Neural crest cell (in vitro differentiated cells): ENCODE measurements at places on chromosomes 4 and X.
A peak's percentile ranks its signal among the peaks of the same experiment; 100 is the strongest.

GRCh38 chr4:124262211-124263179 lies 450.0 kb downstream of the ANKRD50 start:
- DNase-seq: peak; percentile 62

DNA sequence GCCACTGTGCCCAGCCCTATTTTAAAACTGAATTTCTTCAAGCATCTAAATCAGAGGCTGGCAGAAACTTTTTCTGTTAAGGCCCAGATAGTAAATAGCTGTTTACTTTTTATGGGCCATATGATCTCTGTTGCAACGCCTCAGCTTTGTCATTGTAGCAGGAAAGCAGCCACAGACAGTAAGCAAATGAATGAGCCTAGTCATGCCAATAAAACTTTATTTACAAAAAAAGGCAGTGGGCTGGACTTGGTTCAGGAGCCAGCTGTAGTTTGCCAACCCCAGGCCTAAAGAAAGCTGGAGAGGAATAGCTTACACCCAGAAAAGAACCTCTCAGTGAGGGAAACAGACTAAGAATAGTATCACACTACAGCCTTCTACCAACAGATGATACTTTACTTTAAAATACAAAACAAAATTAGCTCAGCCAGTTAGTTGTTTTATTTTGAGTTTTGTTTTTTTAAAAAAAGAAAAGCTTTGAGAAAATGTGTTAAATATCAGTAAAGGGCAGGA lies 25.5 kb downstream of the CHST7 start:
- no peak for DNase-seq

DNA sequence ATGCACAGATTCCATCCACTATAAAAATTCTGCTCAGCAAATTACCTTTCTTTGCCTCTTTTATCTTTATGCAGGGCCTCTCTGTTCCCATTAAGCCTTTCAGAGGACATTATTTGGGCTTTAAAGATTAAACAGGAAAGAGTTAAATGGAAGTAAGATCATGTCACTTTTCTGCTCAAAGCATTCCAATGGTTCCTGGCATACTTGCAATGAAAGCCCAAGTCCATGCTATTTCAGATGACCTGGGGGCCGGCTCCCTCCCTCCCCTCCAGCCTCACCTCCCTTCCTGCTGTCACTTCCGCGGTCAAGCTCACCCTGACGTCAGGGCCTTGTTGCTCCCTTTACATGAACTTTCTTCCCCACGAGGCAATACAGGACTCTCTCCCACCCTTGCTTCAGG lies 125.5 kb downstream of the C4orf51 start:
- no peak for DNase-seq

DNA sequence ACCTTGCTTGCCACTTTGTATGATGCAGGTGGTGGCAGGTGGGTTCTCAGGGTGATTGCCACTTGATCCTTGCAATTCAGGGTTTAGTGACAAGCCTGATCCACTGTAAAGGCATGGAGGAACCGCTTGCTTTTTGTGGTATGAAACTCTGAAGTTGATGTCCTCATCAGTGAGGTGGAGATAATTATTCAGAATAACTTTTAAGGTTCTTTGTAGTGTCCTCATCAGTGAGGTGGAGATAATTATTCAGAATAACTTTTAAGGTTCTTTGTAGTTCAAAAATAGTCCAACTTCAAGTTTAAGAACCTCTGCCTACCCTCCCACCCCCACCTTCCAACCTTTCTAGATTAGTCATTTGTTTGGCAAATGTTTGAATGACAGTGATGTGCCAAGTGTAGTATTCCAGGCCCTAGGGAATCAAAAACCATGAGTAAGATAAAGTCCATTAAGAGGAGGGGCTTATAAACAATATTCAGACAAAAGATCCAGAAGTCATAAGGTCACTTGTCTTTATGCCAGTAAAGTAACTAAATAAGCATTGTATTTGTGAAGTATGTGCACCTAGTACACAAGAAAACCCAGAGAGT lies 51.2 kb downstream of the DCUN1D4 start:
- DNase-seq: no peak

DNA sequence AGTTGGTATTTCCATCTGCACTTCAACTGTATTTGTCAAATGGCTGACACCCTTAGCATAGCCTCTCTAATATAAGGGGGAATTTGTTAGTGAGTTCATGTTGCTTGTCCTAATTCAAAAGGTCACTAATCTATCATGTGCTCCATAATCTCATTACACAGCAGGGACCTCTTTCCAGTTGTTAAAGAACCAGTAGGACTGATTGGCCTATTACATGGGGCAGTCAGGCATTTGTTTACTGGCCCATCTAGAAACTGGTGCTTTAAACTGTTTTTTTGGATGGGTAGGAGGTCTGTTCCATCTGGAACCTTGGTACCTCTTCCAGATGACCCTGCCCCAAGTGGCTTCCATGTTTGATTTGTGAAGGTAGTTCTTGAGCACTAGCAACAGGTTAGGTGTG lies 11.4 kb downstream of the ANK2 start:
- DNase-seq: no peak

- DNase-seq: no peak
These were observed 326.8 kb downstream of the RAPGEF2 start for GRCh38 chr4:159429693-159430035.

DNA sequence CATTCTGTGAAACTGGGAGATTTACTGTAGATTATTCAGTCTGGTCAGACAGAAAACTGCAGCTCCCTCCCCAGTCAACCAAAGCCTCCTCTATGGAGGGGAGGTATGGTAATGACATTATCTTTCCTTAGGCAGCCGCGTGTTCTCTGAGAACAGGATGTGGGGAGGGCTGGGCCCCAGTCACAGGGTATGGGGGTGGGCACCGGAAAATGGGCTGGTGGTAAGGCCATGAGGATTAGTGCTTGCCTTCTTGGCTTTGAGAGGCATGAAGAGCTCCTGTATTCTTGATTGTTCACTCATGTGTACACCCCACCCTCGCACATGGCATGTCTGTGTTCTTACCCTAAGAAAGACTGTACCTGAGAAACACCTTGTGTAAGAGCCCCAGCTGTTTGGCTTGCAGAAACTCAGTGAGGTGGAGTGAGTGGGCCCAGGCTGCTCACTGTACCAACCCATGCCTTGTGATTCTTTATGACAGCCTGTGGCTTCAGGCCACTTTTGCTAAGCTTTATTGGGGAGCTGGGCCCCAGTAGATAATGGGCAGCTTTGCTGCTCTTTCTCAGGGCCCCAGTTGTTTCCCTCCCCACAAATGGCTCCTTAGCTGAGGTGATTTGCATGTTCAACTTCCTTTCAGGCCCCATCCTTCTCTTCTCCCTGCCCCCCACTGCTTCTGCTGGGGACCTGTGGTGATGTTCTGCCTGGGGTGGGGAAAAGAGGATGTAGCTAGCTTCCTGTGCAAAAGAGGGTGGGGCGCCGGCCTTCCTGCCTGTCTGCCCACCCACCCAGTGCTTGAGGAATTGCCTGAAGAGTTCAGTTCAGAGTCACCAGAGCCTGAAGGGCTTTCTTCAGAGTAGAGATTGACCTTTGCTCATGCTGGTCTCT lies 30.7 kb downstream of the MSN start:
- DNase-seq: no peak

- no peak for DNase-seq
These were observed 24.6 kb upstream of the GPR50 start for GRCh38 chrX:151151665-151152267.

DNA sequence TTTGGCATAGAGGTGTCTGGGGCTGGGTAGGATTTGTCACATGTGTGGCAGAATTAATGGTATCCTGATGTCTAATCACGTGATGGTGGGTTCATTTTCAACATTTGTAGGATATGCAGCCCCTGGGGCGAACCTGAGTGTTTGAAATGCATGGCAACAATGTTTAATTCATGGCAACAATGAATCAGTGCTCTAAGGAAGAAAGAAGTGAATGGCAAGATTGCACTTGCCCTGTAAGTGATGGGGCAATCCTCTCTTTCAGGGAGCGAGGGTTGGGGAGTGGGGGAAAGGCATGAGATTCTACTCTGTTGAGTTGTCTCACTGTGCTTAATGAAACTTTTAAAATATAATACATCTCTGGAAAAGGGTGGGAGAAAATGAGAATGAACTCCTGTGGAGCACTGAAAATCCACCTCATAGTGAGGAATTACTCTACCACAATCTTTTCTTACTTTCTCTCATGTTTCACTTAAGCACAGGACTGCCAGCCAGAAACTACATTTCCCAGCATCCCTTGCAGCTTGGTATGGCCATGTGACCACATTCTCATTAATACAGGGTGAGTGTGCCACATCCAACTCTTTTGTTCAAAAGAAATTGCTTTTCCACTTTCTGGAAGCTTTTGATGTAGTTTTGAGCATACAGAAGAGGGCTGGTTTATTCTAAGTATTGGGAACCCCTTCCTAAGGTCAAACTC lies 64.0 kb upstream of the PGM2 start:
- DNase-seq: peak; percentile 9

DNA sequence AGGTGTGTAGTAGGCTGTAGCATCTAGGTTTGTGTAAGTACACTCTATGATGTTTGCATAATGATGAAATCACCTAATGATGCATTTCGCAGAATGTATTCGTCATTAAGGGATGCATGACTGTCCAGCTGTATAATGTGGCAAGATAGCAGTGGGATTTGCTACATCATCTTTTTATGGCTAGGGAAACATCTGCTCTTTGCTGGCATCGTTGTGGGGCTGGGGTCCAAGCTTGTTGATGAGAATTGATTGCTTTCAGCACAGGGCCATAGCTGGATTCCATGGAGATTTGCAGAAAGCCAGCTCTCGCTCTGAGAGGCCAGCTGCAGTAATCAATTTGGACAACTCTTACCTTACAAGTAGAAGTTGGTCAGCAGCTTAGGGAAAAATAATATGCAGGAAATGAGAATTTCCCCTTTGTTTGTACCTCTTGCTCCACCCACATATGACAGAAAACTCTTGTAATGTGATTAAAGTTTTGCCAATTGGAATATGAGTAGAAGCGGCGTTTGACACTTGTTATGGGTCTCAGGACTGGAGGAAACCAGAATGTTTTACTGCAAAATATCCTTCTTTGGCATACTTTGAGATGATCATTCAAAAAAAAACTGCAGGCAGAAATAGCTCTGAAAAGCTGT lies 310.5 kb downstream of the RAPGEF2 start:
- DNase-seq: no peak

- DNase-seq: no peak
These were observed 89.9 kb upstream of the DHX15 start for GRCh38 chr4:24674279-24674678.

GRCh38 chrX:21047034-21047455 lies 327.2 kb upstream of the CNKSR2 start:
- DNase-seq: no peak

DNA sequence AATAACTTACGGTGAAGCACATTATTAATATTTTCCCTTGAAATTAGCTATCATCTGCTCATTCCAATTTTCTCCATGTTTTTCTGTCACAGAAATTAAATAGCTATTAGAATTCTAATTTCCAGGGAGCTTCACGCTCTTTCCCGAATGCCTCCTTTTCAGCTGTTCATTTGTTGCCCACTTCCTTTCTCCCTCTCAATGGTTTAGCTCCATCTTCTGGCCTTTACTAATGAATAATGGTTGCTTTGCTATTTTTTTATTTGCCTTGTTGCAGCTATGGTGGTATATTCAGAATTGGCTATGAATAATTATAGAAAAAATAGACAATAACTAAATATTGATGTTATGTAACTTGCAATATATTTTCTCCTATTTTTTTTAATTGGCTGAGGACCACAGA lies 70.5 kb downstream of the GRIA2 start:
- no peak for DNase-seq

DNA sequence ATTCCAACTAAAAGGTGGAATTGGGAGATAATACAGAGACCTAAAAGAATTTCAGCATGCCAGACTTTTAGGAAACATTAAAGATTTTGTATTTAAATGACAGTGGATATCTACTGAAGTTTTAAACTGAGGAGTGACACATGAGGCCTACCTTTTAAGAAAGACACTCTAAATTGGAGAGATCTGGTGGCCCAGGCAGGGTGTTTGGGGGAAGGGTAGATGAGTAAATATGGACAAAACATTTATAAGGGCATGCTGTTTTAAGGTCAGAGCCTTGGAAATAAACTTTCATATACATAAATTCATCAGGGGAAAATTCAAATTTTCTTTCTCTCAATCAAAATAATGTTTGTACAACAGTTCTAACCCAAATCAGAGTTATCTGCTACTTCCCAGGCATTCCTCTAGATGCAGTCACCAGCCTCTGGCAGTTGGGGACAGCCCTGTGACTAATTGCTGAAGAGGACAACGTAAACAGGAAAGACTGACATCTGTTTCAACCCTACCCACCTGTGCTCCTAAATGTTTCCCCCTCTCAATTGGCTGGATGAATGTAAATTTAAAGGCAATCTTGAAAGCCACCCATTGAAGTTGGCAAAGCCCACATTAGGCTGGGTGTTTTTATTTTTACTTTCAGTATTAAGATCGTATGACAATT lies 1646.9 kb upstream of the ADGRL3 start:
- no peak for DNase-seq

DNA sequence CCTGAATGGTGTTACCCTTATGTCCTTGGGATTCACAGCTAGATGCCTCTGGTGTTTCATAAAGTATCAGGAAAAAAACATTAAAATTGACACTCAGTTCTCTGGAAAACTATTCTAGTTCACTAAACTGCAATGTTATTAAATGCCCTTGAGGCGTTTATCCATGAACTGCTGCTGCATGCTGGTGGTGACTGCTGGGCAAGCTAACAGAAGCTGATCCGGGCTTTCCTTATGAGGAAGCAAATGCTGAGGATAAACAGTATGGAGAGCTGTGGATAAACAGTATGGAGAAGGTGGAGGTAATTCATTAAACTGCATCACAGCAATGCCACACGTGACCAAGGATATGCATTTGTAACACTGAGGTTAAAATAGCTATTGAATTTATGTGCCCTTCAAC lies 227.0 kb downstream of the NR3C2 start:
- DNase-seq: no peak

DNA sequence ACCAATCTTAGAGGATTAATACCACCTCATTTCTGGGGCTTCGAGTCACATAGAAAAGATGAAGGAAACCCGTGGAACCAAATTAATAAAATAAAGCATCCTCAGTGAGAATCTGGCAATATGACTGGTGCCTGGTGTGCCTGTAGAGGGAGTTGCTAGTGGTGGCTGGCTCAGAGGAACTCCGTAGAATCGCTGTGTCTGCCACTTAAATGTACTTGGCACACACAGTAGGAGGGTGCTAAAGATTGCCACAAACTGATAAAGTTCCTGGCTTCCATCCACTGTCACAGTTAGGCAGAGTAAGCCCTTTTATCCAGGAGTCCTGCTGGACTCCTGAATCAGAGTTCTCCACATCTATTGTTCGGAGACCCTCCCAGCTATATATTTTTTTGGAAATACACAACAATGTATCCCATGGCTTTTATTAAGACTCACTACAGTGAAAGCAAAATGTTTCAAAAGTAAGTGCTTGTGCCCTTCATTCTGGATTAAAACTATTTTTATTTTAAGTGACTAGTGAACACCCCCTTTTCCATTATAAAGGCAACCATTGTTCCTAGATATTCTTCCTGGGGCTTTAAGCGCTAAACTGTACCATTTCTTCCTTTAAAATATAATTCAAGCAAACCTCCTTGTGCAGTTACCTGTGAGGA lies 56.6 kb downstream of the KIF4A start:
- no peak for DNase-seq
